ENCODE measurements at places on chromosomes 5 and 9. TPM values are rescaled to one million over a fixed set of nuclear protein-coding genes. Genes with fewer than 3 reads are reported as not detected.
A peak's percentile ranks its signal among the peaks of the same experiment; 100 is the strongest.

DNA sequence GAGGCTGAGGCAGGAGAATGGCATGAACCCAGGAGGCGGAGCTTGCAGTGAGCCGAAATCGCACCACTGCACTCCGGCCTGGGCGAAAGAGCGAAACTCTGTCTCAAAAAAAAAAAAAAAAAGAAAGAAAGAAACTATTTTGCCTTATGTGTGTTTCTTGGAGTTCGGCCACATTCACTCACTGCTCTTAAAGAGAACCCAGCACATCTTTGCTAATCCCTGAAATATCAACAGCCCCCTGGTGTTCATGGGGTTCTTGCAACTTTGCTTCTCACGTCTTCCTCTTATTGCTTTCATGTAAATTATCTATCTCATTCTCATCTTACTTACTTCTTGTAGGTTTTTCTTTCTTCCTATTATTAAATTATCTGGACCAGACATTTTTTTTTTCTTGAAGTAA, 126.3 kb upstream of the ASTN2 start:
- H3K27me3 ChIP-seq, result no peaks in the 10 kb centered on the region
- DNase-seq, result no peak
- H3K4me1 ChIP-seq, result no peaks in the 10 kb centered on the region
- H3K27ac ChIP-seq, result no peak overlapping the region

- H3K27me3 ChIP-seq, result no peaks in the 10 kb centered on the region
- no peak overlapping the region for H3K4me3 ChIP-seq
- no peak overlapping the region for H3K27ac ChIP-seq
- H3K36me3 ChIP-seq, result no peaks in the 10 kb centered on the region
- no peaks in the 10 kb centered on the region for H3K4me1 ChIP-seq
Measured at GRCh38 chr5:109455598-109456096, 45.9 kb upstream of the PJA2 start.

DNA sequence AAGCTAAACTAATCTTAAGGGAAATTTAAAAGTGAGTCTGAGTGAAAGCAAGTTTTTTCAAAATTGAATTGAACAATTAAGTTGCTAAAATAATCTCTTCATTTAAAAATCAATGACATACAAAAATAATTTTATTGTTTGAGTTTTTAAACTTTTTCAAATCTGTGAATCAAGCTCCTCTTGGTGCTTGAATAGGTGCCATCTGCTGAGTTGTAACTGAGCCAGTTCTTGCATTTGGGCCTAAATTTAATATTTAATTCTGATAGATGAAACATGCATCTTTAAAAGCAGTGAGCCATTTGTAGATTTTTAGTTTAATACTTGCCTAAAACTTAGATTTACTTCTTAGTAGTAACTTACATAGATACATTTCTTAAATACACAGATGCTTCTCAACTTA, 31.8 kb downstream of the SPATA31D1 start:
- no peaks in the 10 kb centered on the region for H3K27me3 ChIP-seq
- H3K36me3 ChIP-seq, result no peaks in the 10 kb centered on the region
- H3K27ac ChIP-seq, result no peak overlapping the region

GRCh38 chr9:89497257-89497963, 503 bp downstream of the SEMA4D start:
- peak; percentile 45 for DNase-seq
- peaks cover 86% of the 10 kb centered on the region for H3K4me1 ChIP-seq
- no peaks in the 10 kb centered on the region for H3K27me3 ChIP-seq
- peak overlapping the region; percentile 89 for H3K4me3 ChIP-seq
- H3K36me3 ChIP-seq, result no peaks in the 10 kb centered on the region

Gene MSX2
- not detected for total RNA-seq

GRCh38 chr9:8895861-8896224, 1096.3 kb upstream of the DMAC1 start:
- no peaks in the 10 kb centered on the region for H3K4me1 ChIP-seq
- H3K36me3 ChIP-seq, result no peaks in the 10 kb centered on the region
- no peak overlapping the region for H3K27ac ChIP-seq
- no peak overlapping the region for H3K4me3 ChIP-seq
- no peaks in the 10 kb centered on the region for H3K27me3 ChIP-seq
- no peak for DNase-seq

- no peak overlapping the region for H3K27ac ChIP-seq
- no peaks in the 10 kb centered on the region for H3K36me3 ChIP-seq
- no peak for DNase-seq
- H3K4me3 ChIP-seq, result no peak overlapping the region
Measured at GRCh38 chr5:167934551-167934971, 356.9 kb upstream of the WWC1 start.

DNA sequence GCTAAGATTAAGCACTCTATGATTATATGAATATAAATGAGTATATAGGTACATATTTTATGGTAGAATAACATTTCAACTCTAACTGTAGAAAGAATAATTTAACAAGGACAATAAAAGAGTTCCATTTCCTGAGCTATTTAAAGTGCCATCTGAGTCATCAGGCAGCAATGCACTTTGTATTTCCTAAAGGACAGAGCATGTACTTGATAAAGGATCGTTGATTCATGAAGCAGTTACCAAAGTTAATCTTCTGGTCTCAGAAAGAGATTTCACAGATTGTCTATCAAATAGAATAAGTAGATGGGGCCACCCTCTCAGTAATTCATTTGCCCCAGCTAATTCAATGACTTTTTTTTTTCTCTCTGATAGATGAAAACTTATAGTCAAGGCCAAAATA, 747.8 kb downstream of the CDH18 start:
- H3K4me3 ChIP-seq, result no peak overlapping the region
- no peak overlapping the region for H3K27ac ChIP-seq

- no peaks in the 10 kb centered on the region for H3K27me3 ChIP-seq
- no peak for DNase-seq
- H3K27ac ChIP-seq, result no peak overlapping the region
- no peak overlapping the region for H3K4me3 ChIP-seq
Measured at GRCh38 chr5:34686762-34687268, 30.7 kb downstream of the RAI14 start.

- no peaks in the 10 kb centered on the region for H3K27me3 ChIP-seq
- no peaks in the 10 kb centered on the region for H3K4me1 ChIP-seq
- no peak overlapping the region for H3K4me3 ChIP-seq
Measured at GRCh38 chr5:53971551-53971950, 338.8 kb downstream of the ARL15 start.

- peak overlapping the region; percentile 95 for H3K27ac ChIP-seq
- peaks cover 10% of the 10 kb centered on the region for H3K36me3 ChIP-seq
- peaks cover 30% of the 10 kb centered on the region for H3K4me1 ChIP-seq
Measured at GRCh38 chr5:133969654-133970324, 1.4 kb upstream of the C5orf15 start.

Gene ADGRD2
- not detected for total RNA-seq
